ENCODE measurements at places on chromosomes 7 and 10. TPM values are rescaled to one million over a fixed set of nuclear protein-coding genes. Genes with fewer than 3 reads are reported as not detected.

SUFU gene
- total RNA-seq: 8.2 TPM

CAMK1D gene
- 4.4 TPM for total RNA-seq

NPSR1 gene
- not detected for total RNA-seq

WEE2 gene
- total RNA-seq: not detected

RSPH10B2 gene
- 0.05 TPM for total RNA-seq

EGR2 gene
- 2.3 TPM for total RNA-seq

DTX2 gene
- total RNA-seq: 5.0 TPM

ODAD2 gene
- total RNA-seq: 1.5 TPM

Data from smooth muscle cell of the umbilical artery (primary cell).